Stimulated activated CD8-positive, alpha-beta memory T cell treated with anti-CD3 and anti-CD28 coated beads, Interleukin-7, amount 100 ng/mL, for 1 hour (primary cell): ENCODE measurements at places on chromosomes 2 and 18.

GRCh38 chr18:57918601-57919000 is 115.5 kb upstream of the ATP8B1 start:
- DNase-seq, result no peak

DNA sequence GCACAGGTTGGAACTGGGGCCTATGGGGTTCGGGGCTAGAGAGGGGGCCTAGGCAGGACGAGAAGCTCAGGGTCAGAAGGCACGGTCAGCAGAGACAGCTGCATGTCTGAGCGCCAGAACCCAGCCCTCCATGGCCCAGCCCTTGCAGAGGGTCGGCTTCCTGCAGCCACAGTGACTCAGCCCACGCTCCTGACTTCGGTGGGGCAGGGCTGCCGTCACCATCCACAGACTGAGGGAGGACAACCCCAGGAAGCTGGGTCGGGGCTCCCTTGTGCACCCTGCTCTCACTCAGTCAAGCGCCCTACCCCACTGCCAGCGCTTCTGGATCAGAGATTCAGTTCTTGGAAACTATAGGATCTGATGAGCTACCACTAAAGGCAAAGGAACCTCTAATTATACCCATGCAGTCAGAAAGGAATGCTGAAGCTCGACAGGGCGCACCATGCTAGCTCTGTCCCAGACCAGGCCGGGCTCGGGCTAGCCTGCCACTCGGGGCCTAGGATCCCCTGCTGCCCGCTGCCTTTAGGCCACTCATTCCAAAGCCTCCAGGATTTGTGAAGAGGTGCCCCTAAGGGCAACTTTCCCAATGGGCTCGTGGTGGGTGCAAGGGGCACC is 3.0 kb downstream of the ACTR1B start:
- no peak for DNase-seq

DNA sequence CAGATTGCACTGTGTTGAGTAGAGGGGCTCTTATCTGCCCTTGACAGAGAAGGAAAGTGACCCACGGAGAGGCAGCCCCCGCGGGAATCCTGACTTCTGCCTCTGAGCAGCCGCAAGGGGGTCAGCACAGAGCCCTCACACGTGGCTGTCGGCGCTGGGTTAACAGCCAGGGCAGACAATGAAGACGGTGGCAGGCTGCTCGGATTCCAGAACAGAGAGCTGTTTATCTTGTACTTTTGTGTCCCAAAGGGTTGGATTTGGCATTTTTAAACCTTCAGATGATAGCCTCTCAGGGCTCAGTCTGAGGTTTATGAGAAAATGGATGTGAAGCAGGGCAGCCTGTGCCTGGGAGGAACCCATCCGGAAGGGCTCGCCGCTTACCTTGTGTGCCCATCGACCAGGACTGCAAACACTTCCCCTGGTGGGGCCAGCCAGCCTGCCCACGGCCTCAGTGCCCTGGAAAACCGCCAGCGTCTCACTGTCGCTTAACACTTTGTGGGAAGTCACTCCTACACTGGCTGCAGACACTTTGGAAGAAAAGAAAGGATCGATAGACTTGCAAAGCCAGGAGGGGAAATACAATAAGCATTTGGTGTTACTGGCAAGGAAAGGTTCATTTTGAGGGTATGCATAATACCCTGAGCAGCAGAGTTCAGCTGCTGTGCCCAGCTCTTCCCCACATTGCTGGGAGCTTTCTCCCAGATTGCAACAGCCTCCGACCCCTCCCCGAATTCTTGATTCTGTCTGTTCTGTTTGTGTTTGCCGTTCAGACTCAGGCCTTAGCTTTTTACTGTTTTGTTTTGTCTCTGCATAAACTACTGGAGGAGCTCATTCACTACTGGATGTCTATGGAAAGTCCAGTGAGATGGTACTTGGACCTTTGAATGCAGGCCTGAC is 325.3 kb upstream of the MYT1L start:
- DNase-seq, result no peak

DNA sequence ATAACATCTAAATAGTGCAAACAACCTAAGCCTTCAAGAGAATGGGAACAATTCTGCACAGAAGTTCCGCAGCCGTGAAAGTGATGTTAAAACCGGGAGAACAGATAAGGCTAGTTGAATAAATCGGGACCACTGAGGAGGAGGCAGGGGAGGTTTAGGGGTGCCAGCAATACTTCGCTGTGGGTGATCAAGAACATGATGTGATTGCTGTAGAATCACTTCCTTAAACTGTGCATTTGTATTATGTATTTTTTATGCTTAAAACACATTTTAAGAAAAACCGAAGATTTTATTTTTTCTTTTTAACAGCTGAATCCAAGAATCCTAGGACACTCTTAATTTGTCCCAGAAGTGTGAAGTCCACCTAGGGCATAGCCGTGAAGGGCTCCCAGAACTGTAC is 33.6 kb downstream of the TTC32 start:
- DNase-seq, result no peak

DNA sequence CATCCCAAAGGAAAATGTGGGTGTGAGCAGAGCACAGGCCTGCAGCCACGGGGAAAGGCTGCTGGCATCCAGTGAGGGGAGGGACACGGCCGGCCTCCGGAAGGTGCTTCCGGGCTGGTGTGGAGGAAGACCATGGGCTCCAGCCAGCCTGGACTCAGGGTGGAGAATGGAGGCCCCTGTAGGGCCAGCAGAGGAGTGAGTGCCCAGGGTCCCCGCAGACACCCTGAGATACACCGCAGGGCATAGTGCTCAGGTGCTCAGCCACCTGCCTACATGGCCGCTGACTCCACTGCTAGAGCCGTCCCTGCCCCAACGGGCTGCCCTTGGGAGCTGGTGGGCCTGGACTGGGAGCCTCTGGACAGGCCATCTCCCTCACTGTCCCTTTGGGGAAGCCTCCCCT is 28.5 kb upstream of the SNTG2 start:
- no peak for DNase-seq

DNA sequence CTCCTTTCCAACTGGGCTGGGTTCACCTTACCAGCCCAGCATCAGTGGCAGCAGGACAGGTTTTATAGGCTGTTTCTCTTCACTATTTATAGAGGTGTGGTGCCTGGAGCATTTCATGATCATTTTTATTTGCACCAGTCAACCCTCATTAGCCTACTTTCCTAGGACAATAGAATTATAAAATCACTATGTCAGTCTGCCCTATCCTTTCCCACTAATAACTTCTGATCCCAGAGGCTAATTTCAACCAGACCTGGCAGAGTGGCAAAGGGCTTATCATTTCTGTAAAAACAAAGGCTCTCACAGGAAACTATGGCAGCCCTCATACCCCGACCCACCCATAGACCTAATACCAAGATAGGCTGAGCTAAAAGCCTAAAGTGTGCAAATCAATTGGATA is 243.5 kb upstream of the TMEFF2 start:
- DNase-seq, result no peak

- no peak for DNase-seq
Observed at GRCh38 chr18:76351961-76352581, 143.0 kb downstream of the ZNF516 start.
